ENCODE measurements at places on chromosomes 12 and 14. TPM values are rescaled to one million over a fixed set of nuclear protein-coding genes. Genes with fewer than 3 reads are reported as not detected.

- DNase-seq = no peak
These were observed 574.3 kb downstream of the KCNH5 start for GRCh38 chr14:62470935-62471334.

DNA sequence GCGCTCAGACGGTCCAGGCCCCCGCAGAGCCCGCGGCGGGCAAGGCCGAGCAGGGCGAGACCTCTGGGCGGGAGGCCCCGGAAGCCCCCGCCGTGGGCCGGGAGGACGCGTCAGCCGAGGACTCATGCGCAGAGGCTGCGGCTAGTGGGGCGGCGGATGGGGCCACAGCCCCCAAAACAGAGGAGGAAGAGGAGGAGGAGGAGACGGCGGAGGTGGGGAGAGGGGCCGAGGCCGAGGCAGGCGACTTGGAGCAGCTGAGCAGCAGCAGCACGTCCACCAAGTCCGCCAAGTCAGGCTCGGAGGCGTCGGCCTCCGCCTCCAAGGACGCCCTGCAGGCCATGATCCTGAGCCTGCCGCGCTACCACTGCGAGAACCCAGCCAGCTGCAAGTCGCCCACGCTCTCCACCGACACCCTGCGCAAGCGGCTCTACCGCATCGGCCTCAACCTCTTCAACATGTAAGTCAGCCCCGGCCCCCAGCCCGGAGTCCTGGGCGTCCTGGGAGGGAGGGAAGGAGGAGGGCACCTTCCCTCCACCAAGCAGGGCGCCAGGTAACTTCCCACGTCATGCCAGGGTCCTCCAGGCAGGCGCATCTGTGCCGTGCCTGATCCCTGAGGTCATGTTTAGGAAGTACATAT lies 72.4 kb downstream of the IQSEC3 start:
- no peak for DNase-seq

DNA sequence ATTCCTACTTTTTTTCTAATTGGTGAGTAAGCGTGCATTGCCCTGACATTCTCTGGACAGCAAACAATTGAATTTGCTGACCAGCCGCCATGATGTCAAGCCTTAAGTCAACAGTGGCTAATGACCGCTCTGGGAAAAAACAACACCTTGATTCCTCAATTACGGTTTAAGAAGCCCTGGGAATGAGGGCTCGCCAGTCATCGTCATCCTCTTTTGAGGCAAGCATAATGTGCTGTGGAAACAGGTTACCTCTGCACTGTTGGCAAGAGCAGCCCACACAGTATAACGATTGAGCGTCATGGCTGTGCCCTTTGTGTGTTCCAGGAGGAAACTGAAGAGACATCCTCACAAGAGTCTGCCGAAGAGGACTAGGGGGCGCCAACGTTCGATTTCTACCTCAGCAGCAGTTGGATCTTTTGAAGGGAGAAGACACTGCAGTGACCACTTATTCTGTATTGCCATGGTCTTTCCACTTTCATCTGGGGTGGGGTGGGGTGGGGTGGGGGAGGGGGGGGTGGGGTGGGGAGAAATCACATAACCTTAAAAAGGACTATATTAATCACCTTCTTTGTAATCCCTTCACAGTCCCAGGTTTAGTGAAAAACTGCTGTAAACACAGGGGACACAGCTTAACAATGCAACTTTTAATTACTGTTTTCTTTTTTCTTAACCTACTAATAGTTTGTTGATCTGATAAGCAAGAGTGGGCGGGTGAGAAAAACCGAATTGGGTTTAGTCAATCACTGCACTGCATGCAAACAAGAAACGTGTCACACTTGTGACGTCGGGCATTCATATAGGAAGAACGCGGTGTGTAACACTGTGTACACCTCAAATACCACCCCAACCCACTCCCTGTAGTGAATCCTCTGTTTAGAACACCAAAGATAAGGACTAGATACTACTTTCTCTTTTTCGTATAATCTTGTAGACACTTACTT lies 138.9 kb downstream of the HMGA2 start:
- DNase-seq = peak; percentile 31

- DNase-seq = no peak
These were observed 258.3 kb upstream of the NAV3 start for GRCh38 chr12:77572371-77572770.

DNA sequence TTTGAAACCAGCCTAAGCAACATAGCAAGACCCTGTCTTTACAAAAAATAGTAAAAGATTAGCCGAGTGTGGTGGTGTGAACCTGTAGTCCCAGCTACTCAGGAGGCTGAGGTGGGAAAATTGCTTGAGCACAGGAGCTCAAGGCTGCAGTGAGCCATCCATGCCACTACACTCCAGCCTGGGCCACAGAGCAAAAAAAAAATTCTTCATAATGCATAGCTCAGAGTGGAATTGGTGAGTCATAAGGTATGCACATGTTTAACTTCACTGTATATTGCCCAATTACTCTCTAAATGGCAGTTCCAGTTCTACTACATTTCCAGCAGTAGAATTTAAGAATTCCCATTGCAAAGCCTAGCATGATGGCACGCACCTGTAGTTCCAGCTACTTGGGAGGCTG lies 26.8 kb upstream of the CLIP1 start:
- no peak for DNase-seq

- no peak for DNase-seq
These were observed 5.0 kb upstream of the NPAS3 start for GRCh38 chr14:32933629-32934072.

PRKD1 gene
- 0.82 TPM for total RNA-seq

KCNC2 gene
- not detected for total RNA-seq

CFAP54 gene
- 0.64 TPM for total RNA-seq
